Activated T-helper 1 cell treated with anti-CD3 and anti-CD28 coated beads, Interleukin-12 subunit alpha, Interleukin-12 subunit beta, Interleukin-2, Interleukin-4 antibody, amounts not matched to agents 30 ng/mL and 10 ng/mL and 1 ng/mL, durations not matched to agents 14 hours and 24 hours and 36 hours (primary cell): ENCODE measurements at places on chromosomes 11 and 22. TPM values are rescaled to one million over a fixed set of nuclear protein-coding genes. Genes with fewer than 3 reads are reported as not detected.

VSTM5 gene
- not detected in 2 replicates for total RNA-seq

OR8U1 gene
- not detected in 2 replicates for total RNA-seq

MAJIN gene
- not detected in 2 replicates for total RNA-seq

TSGA10IP gene
- not detected in 2 replicates for total RNA-seq

OTOG gene
- total RNA-seq: not detected in 2 replicates

NRGN gene
- total RNA-seq: 3.9 and 6.1 TPM in 2 replicates

TNKS1BP1 gene
- 22.1 and 24.3 TPM in 2 replicates for total RNA-seq

GPR137 gene
- total RNA-seq: 35.3 and 41.8 TPM in 2 replicates

C11orf42 gene
- total RNA-seq: not detected in 2 replicates

OR4A5 gene
- total RNA-seq: not detected in 2 replicates

SPDYC gene
- total RNA-seq: not detected in 2 replicates

HORMAD2 gene
- 0.21 TPM in 1 of 2 replicates, not detected in the other for total RNA-seq

TESMIN gene
- 1.0 and 2.1 TPM in 2 replicates for total RNA-seq

CALCA gene
- total RNA-seq: not detected in 2 replicates

FOLR2 gene
- total RNA-seq: not detected in 2 replicates

ARHGEF17 gene
- total RNA-seq: 0.05 TPM in 1 of 2 replicates, not detected in the other

NCR3LG1 gene
- total RNA-seq: 8.2 and 8.6 TPM in 2 replicates

GALNT18 gene
- total RNA-seq: 5.3 and 5.7 TPM in 2 replicates

C11orf71 gene
- 7.7 and 9.3 TPM in 2 replicates for total RNA-seq

GRM5 gene
- total RNA-seq: not detected in 2 replicates

PHOX2A gene
- total RNA-seq: not detected in 2 replicates

OR2D2 gene
- total RNA-seq: 0.34 and 0.56 TPM in 2 replicates
